ENCODE measurements at places on chromosomes 7 and 10.

DNA sequence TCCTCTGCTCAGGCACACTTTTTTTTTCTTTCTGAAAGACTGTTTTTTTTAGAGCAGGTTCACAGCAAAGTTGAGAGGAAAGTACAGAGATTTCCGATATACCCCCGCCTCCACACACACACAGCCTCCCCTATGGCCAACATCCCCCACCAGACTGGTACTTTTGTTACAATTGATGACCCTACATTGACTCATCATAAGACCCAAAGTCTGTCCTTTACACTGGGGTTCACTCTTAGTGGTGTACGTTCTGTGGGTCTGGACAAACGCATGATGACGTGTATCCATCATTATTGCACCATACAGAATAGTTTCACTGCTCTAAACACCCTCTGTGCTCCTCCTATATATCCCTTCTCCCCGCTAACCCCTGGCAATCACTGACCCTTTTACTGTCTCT is 107.7 kb downstream of the RBM20 start:
- no peak for DNase-seq

GRCh38 chr7:154985230-154985629 is 17.7 kb downstream of the PAXIP1 start:
- DNase-seq = no peak

- DNase-seq = no peak
Measured at GRCh38 chr10:11587722-11588259, 23.7 kb downstream of the USP6NL start.

GRCh38 chr7:64098-64915 is 128.1 kb upstream of the FAM20C start:
- peak; percentile 50 for DNase-seq

DNA sequence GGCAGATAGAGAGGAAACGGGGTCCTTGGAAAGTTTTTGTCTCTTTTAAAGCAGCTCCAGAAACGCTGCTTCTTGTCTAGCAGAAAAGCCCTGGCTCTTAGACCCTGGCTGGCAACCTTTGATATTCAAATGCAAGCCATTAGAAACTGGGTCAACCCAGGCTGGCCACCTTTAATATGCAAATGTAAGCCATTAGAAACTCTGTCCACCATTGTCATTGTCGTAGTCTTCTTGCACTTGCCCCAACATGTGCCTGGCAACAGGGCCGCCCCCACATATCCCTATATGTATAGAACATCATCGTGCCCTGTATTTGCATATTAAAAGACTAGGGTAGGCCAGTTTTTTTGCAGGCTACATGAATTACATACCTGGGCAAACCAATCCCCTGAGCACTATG is 621.3 kb upstream of the DPP6 start:
- DNase-seq = no peak
